ENCODE measurements at places on chromosomes 11 and 22. TPM values are rescaled to one million over a fixed set of nuclear protein-coding genes. Genes with fewer than 3 reads are reported as not detected.

Gene PHF5A
- 64.2 TPM for total RNA-seq

Gene MUC6
- not detected for total RNA-seq

Gene FOLR1
- total RNA-seq = not detected

- H3K27ac ChIP-seq = peak overlapping the region; percentile 79
- no peaks in the 10 kb centered on the region for H3K27me3 ChIP-seq
- H3K36me3 ChIP-seq = peaks cover 6% of the 10 kb centered on the region
- no peak overlapping the region for H3K4me3 ChIP-seq
- peaks cover 54% of the 10 kb centered on the region for H3K4me1 ChIP-seq
Observed at GRCh38 chr22:36470162-36470993, 11.1 kb downstream of the TXN2 start.

DNA sequence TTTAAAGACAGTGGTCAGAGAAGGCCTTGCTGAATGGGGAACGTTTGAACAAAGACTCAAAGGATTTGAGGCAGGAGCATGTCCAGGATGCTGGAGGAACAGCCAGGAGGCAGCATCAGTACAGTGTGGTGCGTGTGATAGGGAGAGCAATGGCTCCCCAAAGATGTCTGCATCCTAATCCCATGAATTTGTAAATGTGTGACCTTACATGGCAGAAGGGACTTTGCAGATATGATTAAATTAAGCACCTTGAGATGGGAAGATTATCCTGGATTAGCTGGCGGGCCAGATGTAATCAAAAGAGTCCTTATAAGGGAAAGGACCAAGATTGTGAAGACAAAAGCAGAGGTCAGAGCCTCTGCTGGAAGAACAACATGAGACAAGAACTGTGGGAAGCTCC, 24.6 kb upstream of the FAT3 start:
- H3K4me1 ChIP-seq = no peaks in the 10 kb centered on the region
- H3K27me3 ChIP-seq = no peaks in the 10 kb centered on the region
- no peak overlapping the region for H3K4me3 ChIP-seq
- DNase-seq = no peak
- no peak overlapping the region for H3K27ac ChIP-seq
- no peaks in the 10 kb centered on the region for H3K36me3 ChIP-seq

- H3K4me1 ChIP-seq = no peaks in the 10 kb centered on the region
- no peak overlapping the region for H3K27ac ChIP-seq
- H3K4me3 ChIP-seq = no peak overlapping the region
- peaks cover 6% of the 10 kb centered on the region for H3K27me3 ChIP-seq
- H3K36me3 ChIP-seq = no peaks in the 10 kb centered on the region
Observed at GRCh38 chr11:32178692-32179091, 87.8 kb downstream of the RCN1 start.

GRCh38 chr11:45093761-45094455, 52.5 kb upstream of the PRDM11 start:
- peaks cover 20% of the 10 kb centered on the region for H3K27me3 ChIP-seq
- no peak for DNase-seq
- H3K36me3 ChIP-seq = no peaks in the 10 kb centered on the region

Gene SCGB1C1
- total RNA-seq = not detected

Gene SLC17A6
- total RNA-seq = not detected

Gene ENTHD1
- total RNA-seq = not detected

Gene MS4A6A
- total RNA-seq = not detected

Gene NTM
- total RNA-seq = 9.2 TPM

Gene GAS2
- total RNA-seq = 0.77 TPM

GRCh38 chr11:27420217-27420616, 52.4 kb downstream of the LGR4 start:
- H3K36me3 ChIP-seq = no peaks in the 10 kb centered on the region
- H3K4me3 ChIP-seq = no peak overlapping the region
- H3K4me1 ChIP-seq = peaks cover 2% of the 10 kb centered on the region

- DNase-seq = no peak
- no peaks in the 10 kb centered on the region for H3K4me1 ChIP-seq
- no peaks in the 10 kb centered on the region for H3K36me3 ChIP-seq
- no peak overlapping the region for H3K4me3 ChIP-seq
- no peak overlapping the region for H3K27ac ChIP-seq
Observed at GRCh38 chr11:116602637-116602942, 170.2 kb downstream of the BUD13 start.

GRCh38 chr11:69066122-69067112, 17.7 kb downstream of the TPCN2 start:
- H3K27me3 ChIP-seq = no peaks in the 10 kb centered on the region
- no peak for DNase-seq
- no peak overlapping the region for H3K4me3 ChIP-seq
- no peaks in the 10 kb centered on the region for H3K4me1 ChIP-seq
- H3K36me3 ChIP-seq = peaks cover 10% of the 10 kb centered on the region

Gene NPAS4
- not detected for total RNA-seq

DNA sequence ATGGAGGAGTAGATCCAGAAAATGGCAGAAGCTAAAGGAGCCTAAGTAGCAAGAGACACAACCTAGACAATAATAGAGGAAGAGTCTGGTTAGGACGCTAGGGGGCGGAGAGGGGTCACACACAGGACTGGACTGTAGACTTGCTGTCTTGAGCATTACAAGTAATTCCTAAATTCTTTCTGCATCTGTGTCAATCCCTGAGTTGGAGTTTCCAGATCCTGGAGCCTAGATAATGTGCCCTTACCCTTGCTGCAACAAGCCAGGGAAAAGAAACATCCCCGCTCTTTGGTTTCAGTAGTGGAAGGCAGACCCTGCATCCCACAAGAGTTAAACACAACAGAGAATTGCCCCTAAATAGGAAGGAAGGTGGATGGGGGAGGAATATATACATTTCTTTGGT, 14.9 kb upstream of the CCDC73 start:
- no peak overlapping the region for H3K4me3 ChIP-seq
- peaks cover 6% of the 10 kb centered on the region for H3K27me3 ChIP-seq
- DNase-seq = peak; percentile 66
- H3K4me1 ChIP-seq = no peaks in the 10 kb centered on the region
- H3K27ac ChIP-seq = no peak overlapping the region

Gene SPON1
- 3.5 TPM for total RNA-seq

- no peaks in the 10 kb centered on the region for H3K4me1 ChIP-seq
- H3K27me3 ChIP-seq = no peaks in the 10 kb centered on the region
- H3K36me3 ChIP-seq = no peaks in the 10 kb centered on the region
- H3K4me3 ChIP-seq = no peak overlapping the region
Observed at GRCh38 chr11:75394085-75394840, 5.1 kb upstream of the RPS3 start.

DNA sequence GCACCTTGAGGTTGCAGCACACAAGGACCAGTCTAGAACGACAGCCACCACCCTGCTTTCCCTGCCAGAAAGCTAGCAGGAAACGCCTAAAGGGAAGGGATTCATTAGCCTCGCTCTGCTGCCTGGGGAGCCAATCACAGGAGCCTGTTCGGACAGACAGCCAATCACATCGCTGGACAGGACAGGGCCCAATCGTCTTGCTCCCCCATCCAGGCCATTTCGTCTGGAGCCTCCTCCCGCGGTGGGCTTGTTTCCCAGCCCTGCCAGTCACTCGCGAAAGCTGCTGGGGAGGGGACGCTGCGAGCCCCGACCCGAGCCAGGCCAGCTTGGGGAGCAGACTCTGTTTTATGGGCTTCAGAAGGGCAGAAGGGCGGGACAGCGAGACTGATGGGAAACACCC, 79.8 kb upstream of the NCAM1 start:
- peak; percentile 74 for DNase-seq
- no peaks in the 10 kb centered on the region for H3K4me1 ChIP-seq
- no peak overlapping the region for H3K27ac ChIP-seq
- H3K36me3 ChIP-seq = no peaks in the 10 kb centered on the region
- no peaks in the 10 kb centered on the region for H3K27me3 ChIP-seq

Gene OSM
- not detected for total RNA-seq

DNA sequence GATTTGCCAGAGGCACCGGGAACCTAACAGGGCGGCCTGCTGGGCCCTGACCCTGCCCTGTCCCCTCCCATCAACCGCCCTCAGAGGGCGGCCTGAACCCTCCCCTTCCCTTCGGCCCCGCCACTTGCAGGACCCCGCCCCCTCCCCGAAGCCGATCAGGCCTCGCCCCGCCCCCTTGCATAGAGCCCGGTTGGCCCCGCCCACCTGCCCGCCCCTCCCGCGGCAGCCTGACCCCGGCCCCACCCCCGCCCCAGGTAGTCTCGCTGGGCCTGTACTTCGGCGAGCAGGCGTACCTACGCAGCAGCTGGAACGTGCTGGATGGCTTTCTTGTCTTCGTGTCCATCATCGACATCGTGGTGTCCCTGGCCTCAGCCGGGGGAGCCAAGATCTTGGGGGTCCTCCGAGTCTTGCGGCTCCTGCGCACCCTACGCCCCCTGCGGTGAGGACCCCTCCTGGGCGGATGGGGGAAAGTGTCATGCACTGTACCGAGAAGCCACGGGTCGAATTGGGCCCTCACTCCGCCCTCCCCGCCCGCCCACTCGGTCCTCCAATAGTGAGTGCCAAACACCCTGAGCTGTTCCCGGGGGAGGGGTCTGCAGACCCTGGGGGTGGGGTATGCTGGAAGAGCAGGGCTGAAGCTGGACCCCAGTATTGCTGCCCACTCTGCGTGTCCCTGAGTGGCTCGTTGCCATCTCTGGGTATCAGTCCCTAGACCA, 94.1 kb downstream of the CACNA1I start:
- no peak overlapping the region for H3K4me3 ChIP-seq
- H3K4me1 ChIP-seq = no peaks in the 10 kb centered on the region
- DNase-seq = no peak
- H3K27me3 ChIP-seq = peaks cover 12% of the 10 kb centered on the region

Gene GGT5
- under 0.01 TPM for total RNA-seq

GRCh38 chr11:77789731-77790476, 30.6 kb downstream of the RSF1 start:
- H3K4me1 ChIP-seq = no peaks in the 10 kb centered on the region
- H3K36me3 ChIP-seq = no peaks in the 10 kb centered on the region
- no peak for DNase-seq
- H3K4me3 ChIP-seq = no peak overlapping the region
- no peaks in the 10 kb centered on the region for H3K27me3 ChIP-seq
- no peak overlapping the region for H3K27ac ChIP-seq

Gene KDM4E
- total RNA-seq = not detected

DNA sequence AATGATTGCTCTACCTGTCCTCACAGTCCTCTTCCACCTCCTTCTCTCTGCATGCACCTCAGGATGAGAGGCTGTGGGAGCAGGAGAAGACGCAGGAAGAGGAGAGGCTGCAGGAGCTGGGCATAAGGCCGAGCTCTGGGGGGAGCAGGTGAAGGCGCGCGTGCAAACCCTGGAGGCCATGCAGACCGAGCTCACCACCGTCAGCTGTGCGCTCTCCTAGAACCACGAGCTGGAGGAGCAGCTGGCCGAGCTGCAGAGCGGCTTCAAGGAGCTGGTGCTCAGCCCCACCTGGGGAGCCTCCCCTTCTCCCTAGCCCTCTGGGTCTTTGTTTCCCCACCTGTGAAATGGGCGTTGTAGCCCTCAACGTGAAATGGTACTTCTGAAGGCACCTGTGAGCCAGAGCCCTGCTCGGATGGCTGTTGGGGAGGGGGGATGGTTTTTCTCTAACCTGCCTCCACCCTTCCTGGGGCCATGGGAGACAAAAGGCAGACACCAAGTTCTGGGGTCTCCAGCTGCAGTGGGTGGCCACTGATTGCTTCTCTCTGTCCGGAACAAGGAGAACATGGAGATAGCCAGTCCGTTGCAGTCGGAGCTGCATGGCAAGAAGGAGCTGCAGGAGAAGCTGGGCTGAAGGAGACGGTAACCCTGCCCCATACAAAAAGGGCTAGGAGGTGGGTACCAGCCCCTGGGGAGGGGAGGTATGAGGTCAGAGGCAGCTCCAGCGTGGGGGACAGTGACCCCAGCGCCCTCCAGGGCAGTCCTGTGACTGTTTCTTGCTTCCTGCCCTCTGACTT, 65.2 kb upstream of the A4GALT start:
- no peak overlapping the region for H3K4me3 ChIP-seq
- H3K27ac ChIP-seq = no peak overlapping the region
- H3K4me1 ChIP-seq = peaks cover 2% of the 10 kb centered on the region
- DNase-seq = no peak

Gene BRSK2
- 0.33 TPM for total RNA-seq

Gene BTBD18
- not detected for total RNA-seq

Gene HIPK3
- 119 TPM for total RNA-seq

- H3K27ac ChIP-seq = no peak overlapping the region
- H3K27me3 ChIP-seq = no peaks in the 10 kb centered on the region
- DNase-seq = no peak
- H3K36me3 ChIP-seq = no peaks in the 10 kb centered on the region
Observed at GRCh38 chr22:48760481-48761390, 1066.9 kb downstream of the BRD1 start.

Gene GRM5
- total RNA-seq = under 0.01 TPM

- no peaks in the 10 kb centered on the region for H3K27me3 ChIP-seq
- no peak overlapping the region for H3K4me3 ChIP-seq
- H3K27ac ChIP-seq = no peak overlapping the region
- DNase-seq = no peak
- no peaks in the 10 kb centered on the region for H3K4me1 ChIP-seq
- no peaks in the 10 kb centered on the region for H3K36me3 ChIP-seq
Observed at GRCh38 chr11:21883354-21883753, 309.5 kb upstream of the ANO5 start.

Gene OR5AP2
- total RNA-seq = not detected

DNA sequence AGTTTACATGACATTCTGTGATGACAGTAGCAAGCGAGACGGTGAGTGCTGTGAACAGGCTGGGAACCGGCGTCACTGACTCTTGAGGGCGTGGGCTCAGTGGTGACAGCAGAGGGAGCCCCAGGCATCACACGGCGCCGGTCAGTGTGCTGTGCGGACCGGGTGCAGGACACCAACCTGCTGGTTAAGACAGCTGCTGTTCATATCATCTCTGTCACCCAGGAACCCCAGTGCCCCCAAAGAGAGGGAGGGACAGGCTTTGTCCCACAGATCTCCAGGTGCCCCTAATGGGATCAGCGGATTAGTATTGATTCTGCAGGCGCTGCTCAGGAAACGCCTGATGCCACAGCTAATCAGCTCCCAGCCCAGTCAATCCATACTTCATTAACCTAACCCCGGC, 18.4 kb downstream of the B3GAT1 start:
- H3K4me3 ChIP-seq = no peak overlapping the region
- H3K27ac ChIP-seq = no peak overlapping the region
- no peaks in the 10 kb centered on the region for H3K36me3 ChIP-seq
- no peaks in the 10 kb centered on the region for H3K4me1 ChIP-seq
- no peaks in the 10 kb centered on the region for H3K27me3 ChIP-seq
- no peak for DNase-seq

DNA sequence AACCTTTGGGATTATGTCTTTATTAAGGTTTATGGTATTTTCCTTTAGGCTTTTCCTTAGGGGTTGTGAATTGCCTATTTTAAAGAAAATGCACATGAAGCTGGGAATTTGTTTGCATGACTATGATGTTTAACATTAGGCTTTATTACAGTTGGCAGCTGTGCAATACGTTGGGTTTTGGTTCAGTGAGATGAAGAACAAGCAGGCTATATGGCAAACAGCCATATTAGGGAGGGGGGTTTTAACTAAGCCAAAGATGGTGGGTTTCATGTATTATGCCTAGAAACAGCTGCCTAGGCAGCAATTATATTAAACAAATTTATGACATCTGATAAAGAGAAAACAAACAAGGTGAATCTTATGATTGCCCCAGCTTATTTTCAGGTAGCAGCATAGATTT, 880.8 kb downstream of the FAM181B start:
- H3K27me3 ChIP-seq = no peaks in the 10 kb centered on the region
- H3K4me3 ChIP-seq = no peak overlapping the region
- no peak for DNase-seq
- H3K36me3 ChIP-seq = no peaks in the 10 kb centered on the region
- H3K27ac ChIP-seq = no peak overlapping the region
- no peaks in the 10 kb centered on the region for H3K4me1 ChIP-seq
